Right ventricle myocardium inferior (tissue), 1 donor: ENCODE measurements at places on chromosomes 3 and 15.

- no peak for DNase-seq
These were observed 29.9 kb downstream of the TMEM40 start for GRCh38 chr3:12729051-12729651.

- no peak for DNase-seq
These were observed 383.4 kb downstream of the PTPRG start for GRCh38 chr3:61944726-61945125.

GRCh38 chr3:16066545-16066944, 107.9 kb upstream of the GALNT15 start:
- no peak for DNase-seq

GRCh38 chr15:31525988-31526665, 199.5 kb downstream of the KLF13 start:
- DNase-seq = no peak

- no peak for DNase-seq
These were observed 35.6 kb upstream of the MUC13 start for GRCh38 chr3:124969963-124970722.

- no peak for DNase-seq
These were observed 534.5 kb upstream of the TBL1XR1 start for GRCh38 chr3:177731644-177732268.

DNA sequence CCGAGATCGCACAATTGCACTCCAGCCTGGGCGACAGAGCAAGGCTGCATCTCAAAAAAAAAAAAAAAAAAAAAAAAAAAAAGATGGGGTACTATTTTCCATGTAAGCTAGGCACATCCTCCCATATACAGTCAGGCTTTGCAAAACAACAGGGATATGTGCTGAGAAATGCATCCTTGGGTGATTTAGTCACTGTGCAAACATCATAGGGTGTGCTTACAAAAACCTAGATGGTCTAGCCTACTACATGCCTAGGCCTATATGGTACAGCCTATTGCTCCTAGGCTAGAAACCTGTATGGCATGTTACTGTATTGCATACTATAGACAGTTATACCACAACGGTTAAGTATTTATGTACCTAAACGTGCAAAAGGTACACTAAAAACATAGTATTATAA, 75.0 kb downstream of the TTBK2 start:
- DNase-seq = no peak

GRCh38 chr15:101844916-101845315, 32.9 kb downstream of the OR4F15 start:
- no peak for DNase-seq

- DNase-seq = peak; percentile 83
These were observed 106.4 kb upstream of the RPL32 start for GRCh38 chr3:12947504-12948369.

GRCh38 chr3:151404316-151404715, 19.8 kb upstream of the P2RY12 start:
- no peak for DNase-seq

DNA sequence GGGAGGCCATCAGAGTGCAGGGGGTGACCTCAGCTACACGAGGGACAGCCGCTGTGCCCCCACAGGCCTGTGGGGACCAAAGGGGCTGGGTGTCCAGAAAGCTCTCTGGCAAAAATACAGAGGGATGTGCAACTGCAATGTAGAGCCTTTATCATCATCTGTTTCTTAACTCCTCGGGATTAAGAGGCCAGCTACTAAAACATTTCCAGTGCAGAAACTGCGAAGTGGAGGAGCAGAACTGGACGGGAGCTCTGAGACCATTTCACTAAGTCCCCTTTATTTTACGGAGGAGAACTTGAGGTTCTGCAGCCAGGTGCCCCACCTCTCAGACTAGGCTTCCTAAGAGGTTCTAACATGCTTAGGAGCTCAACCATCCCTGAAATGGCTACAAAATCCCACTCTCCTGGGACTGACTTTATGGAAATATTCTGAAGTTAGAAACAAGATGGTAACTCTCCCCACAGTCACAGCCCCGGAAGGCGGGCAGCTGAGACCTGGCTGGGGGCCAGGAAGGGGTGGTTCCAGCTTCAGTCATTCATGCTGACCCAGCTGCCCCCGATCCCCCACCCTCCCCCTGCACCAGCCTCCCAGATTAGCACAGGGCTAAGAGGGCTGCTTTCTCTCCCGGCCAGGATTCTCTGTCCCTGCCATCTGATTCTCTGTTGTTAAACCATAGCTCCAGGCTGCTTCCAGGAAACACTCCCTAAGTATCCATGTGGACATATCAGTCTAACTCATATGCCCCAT, 40.3 kb downstream of the UMPS start:
- no peak for DNase-seq

GRCh38 chr3:60277361-60277800, 973.9 kb downstream of the FHIT start:
- peak; percentile 58 for DNase-seq

DNA sequence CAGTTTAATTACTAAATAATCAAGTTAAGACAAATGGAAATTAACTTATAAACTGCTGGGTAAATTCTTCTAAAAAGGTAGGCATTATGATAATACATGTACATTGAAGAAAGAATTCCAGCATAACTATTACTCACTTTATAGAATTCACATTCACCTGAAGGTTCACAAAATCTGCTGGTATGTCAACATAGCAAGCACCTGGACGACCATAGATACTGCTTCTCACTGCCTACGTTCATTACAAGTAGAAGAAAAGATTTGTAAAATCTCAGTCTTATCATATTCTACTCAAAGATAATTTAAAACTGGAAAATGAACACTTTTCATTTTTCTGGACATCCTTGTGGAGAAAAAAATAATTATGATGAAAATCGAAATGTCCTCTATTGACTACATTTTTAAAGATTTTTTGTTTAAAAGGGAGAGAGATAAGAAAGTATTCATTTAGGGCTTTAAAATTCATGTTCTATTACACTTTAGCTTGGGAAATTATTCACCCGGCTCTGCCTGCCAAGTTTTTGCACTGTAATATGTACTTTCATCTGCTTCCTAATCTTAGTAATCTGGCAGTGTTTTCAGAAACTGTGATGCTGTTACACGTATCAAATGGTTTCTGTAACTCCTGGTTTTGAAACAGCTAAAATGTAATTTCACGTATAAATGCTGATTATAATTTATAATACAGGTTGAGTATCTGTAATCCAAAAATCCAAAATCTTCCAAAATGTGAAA, 16.1 kb downstream of the HACL1 start:
- DNase-seq = no peak

DNA sequence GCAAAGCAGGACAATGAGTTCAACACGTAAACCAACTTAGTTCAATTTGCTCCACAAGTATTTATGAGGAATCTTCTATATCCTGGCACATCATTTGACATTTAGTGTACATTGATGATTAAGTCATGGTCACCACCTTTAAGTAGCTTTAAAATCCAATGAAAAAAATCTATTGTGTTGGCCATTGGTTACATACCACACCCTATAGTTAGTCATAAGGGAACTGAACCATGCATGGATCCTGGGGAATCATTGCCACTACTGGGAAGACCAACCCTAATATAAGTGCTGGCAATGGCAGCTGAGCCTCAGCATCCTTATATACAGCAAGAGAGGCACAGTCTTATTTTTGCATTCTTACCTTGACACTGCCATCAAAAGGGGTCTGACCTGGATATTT, 502.5 kb downstream of the MECOM start:
- no peak for DNase-seq

DNA sequence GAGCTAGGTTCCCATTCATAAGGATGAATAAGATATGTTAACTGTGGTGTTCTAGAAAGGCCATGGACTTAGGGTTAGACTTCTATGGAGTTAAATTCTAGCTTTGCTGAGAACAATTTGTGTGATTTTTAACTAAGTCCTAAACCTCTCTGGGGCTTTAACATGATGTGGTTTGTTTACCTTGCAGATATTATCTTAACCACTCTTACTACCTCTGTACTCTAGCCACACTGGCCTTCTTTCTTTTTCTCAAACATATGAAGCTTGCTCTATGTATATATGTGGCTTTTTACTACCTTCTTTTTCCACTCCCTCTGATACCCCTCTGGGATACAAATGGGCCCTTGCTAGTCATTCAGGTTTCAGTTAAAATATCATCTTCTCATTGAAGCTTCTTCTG, 108.4 kb downstream of the ZNF609 start:
- no peak for DNase-seq

DNA sequence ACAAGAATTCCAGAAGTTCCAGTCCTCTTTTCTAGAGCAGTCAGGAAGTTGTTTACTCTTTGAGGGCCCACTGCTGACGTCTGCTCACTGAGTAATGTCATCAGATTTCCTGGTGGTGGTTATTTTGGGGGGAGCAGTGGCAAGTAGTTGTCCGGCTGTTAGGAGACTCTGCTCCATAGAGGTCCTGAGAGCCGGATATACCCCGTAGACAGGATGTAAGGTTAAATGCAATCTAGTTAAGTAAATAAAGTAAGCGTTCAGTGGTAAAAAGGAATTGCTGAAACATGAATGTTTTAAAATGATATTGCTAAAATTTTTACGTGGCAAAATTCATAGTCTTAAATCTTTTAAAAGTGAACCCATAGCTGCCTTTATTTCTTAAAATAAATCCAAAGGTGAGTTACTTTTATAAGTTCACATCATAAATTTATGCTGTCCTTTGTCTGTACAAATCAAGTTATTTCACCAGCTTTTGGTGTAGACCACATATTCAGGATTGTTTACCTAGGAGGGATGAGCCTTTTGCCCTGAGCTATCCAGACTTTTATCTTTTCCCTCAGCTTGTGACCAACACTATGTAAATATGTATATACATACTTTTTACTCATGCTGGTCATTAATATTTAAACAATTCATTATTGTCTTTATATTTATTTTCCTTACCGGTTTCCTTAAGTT, 65.8 kb downstream of the PDE8A start:
- DNase-seq = no peak

GRCh38 chr15:57306944-57307411, 69.3 kb upstream of the CGNL1 start:
- DNase-seq = no peak
